GM23248 (cell line): ENCODE measurements at places on chromosomes 7 and 10.

GRCh38 chr10:47317251-47317650 lies 5.0 kb upstream of the GDF2 start:
- DNase-seq, result no peak

DNA sequence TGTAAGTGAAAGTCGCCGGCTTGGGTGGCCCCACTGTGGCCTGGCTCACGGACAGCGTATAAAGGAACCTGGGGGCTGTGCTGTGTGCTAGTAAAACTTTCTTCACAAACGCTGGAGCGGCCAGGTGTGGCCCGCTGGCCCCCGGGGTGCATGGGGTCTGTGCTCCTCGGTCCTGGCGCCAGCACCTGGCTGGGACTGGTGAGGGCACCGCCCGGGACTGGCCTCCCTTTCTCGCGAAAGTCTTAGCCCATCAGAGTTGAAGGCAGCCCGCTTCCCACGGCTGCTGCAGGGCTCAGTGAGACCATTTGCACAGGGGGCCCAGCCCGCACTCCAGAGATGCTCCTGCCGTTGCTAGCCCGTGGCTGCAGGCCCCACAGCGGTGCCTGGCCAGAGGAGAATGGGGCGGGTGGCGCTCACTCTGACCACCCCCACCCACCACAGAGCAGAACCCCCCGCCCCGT lies 5.8 kb downstream of the PWWP2B start:
- DNase-seq, result no peak

DNA sequence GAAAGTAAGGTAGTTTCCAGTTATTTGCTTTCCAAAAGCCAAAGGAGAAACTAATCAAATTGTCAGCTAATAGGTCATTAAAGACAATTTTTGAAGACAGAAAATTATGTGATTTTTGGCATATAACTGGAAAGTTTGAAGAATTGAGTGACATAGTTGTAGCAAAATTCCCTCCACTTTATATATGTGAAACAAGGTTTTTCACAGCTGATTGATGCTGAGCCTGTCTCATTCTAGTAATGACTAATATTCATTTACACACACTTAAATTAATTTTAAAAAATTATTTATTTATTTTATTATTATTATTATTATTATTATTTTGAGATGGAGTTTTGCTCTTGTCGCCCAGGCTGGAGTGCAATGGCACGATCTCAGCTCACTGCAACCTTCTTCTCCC lies 16.3 kb upstream of the SIRT1 start:
- DNase-seq, result no peak

DNA sequence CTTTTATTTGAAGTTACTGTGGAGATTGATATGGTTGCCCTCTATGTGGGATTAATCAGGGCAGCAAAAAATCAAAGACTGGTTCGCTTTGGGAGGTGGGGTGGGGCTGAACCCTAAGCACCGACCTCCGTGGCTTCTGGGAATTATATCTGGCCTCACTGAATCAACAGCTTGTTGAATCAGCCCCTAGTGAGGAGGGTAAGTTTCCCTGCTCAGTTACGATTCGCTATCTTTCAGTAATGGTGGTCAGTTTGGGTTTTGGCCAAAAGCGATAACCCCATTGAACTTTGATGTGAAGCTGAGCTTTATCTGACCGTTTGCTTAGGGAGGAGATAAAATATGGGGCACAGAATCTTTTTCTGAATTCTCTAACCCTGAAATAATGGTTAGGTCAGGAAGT lies 16.6 kb upstream of the ARPC1A start:
- DNase-seq, result no peak

DNA sequence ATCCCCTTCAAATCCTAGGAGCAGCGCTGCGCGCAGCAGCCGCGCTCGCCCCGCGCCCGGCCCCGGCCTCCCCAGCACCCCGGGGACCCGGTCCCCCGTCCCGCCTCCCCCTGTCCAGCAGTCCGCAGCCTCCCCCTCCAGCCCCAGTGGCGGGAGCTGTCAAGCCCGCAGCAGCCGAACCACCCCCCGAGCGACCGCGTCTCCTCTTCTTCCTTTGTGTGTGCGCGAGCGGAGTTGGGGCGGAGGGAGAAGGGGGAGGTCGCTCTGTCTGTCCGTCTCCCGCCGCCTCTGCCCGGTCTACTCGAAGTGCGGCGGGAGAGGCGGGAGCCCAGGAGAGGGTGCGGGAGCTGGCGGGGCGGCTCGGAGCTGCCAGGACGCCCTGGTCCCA lies 375 bp upstream of the CHN2 start:
- peak; percentile 10 for DNase-seq

DNA sequence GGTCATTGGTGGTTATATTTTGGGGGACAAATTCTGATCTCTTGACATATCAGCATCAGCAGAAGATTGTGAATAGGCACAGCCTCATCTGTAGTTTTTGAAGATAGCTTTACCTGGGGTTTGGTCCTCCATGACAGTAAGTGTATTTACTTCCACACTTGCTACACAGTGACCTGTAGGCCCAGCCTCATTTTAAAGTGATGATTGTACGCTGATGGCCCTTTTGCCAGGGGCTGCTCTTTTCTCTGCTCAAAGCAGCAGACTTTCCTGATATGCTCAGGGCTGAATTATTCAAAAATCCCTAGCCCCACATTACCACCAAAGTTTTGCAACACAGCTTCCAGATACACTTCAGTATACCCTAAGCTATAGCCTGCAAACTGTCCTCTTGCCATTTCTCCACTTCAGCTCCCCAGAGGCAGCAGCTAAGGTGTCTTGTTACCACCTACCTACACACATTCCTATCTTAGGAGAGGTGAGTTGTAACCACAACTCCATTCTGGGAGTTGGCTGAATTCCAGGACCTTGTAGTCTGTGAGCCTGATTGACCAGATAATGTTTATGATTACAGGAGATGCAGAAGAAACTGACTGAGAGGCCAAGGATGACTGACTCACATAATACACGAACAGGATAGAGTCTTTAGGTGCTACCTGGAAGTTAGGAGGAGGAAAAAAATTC lies 6.0 kb downstream of the ASB4 start:
- no peak for DNase-seq

- no peak for DNase-seq
Measured at GRCh38 chr7:121202125-121202524, 126.7 kb upstream of the WNT16 start.

GRCh38 chr10:75229971-75230370 lies 5.8 kb downstream of the COMTD1 start:
- DNase-seq, result peak; percentile 69

DNA sequence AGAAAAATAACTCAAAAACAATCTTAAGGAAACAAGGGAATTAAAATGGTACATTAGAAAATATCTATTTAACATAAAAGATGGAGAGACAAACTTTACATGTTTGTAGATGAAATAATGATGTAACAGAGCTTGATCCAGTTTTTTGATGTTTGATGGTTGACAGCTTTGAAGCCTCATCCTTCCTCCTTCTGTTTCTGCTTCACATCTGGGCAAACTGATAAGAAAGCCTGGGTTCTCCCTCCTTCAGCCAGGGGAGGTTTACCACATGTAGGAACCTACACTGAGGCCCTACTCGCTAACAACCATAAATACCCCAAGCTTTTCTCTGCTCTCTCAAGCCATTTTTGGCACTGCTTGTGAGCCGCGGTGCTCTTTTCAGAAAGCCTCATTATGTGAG lies 82.8 kb upstream of the ZNF32 start:
- DNase-seq, result no peak

GRCh38 chr7:80087771-80088170 lies 46.9 kb upstream of the GNAI1 start:
- DNase-seq, result peak; percentile 38

GRCh38 chr10:49053053-49053997 lies 62.0 kb downstream of the VSTM4 start:
- no peak for DNase-seq

DNA sequence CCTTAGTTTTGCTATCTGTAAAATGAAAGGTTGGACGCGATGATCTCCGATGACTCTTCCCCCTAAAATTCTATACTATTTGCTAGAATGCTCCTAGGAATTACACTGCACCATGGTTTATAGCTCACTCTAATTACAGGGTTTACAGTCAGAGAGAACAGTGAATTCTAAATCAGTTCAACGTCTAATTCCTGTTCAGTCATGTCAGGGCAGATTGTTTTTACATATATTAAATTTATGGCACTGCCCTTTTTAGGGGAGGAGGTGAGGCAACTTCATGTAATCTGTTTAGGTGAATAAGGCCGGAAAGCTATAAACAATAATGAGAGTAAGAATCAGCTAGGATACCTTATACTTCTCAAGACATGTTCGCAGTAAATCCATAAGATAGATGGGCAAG lies 293.9 kb downstream of the BAMBI start:
- DNase-seq, result no peak
